Activated CD4-positive, alpha-beta memory T cell treated with anti-CD3 and anti-CD28 coated beads for 36 hours (primary cell): ENCODE measurements at places on chromosomes 6 and 20. TPM values are rescaled to one million over a fixed set of nuclear protein-coding genes. Genes with fewer than 3 reads are reported as not detected.

RBBP8NL gene
- not detected for total RNA-seq

DNAAF9 gene
- 1.8 TPM for total RNA-seq

DNA sequence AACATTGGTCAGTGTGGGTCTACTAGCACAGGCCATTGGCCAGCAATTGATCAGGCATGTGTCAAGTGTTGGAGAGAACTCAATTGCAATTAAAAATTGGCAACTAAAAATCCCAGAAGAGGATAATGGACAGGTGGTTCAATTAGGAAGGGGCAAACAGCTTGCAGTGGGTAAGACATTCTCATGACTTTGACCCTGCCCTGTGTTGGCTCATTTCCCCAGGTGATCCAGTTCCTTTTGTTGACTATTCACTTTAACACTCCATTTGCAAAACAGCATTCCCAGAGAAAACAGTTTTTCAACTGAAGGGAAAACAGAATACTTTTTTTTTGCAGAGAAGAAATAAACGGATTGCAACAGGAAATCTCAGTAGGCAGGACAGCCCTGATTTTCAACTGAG lies 28.9 kb upstream of the SCGN start:
- DNase-seq = no peak

- DNase-seq = no peak
These were observed 53.6 kb upstream of the BHLHE23 start for GRCh38 chr20:63060057-63060991.
